ENCODE measurements at places on chromosomes 6 and 20.
A peak's percentile ranks its signal among the peaks of the same experiment; 100 is the strongest.

- DNase-seq = peak; percentile 89
Measured at GRCh38 chr20:50663095-50663821, 28.1 kb downstream of the RIPOR3 start.

DNA sequence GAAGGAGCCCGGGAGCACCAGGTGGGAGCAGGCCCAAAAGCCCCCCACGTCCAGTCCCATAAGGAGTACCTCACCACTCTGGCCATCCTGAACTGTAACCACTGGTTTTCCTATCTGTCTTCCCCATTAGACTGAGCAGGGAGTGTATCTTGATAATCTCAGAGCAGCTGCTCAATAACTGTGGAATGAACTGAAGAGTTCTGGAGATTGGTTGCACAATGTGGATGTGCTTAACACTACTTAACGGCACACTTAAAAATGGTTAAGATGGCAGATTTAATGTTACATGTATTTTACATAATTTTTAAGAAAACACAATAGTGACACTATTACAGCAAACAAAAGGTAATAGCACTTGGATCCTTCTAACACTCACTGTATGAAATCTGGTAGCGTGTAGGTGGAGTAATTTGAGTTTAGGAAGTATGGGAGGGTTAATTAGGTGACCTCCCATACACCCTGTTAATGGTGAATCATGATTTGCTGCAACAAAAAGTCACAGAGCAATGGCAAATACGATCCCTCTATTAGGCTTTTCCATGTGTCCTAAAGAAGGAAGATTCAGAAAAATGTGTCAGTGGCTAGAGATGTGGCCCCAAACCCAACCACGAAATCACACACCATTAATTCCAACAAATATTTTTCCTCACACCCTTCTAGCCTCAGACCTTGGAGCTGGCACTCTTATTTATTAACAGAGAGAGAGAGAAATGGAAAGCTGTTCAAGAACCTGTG, 18.4 kb downstream of the TRAM2 start:
- no peak for DNase-seq

DNA sequence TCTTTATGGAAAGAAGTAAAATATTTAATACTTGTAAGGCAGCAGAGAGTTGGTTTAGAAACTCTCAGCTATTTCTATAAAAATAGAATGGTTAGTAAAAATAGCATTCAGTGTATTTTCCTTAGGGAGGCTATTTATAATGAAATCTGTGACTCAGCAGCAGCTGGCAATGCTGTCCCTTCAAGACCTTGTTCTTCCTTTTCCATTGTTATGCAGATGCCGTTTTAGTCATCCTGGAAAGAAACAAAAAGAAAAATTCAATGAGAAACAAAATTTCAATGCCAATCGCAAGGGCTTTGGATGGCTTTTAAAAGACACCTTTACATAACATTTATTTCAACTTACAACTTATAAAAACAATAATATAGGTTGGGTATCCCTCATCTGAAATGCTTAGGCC, 17.5 kb downstream of the MPC1 start:
- DNase-seq = no peak

DNA sequence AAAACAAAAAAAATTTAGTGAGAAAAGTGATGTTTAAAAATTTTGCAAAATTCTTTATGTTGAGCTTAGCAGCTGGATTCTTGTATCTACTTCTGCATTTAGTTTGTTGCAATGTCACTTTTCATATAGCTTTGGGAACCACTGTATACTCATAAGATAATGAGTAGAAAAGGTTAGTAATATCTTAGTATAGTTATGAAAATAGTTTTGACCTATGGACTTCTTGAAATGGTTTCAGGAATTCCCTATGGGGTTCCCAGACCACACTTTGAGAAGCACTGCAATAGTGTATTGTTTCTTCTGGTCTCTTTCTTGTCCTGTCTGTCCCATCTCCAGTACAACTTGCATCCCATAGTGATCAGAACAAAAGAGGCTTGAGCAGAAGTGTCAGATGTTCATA, 29.4 kb downstream of the PPP1R16B start:
- no peak for DNase-seq

GRCh38 chr6:136446579-136447187, 103.5 kb downstream of the MAP7 start:
- no peak for DNase-seq

- DNase-seq = no peak
Measured at GRCh38 chr20:8438748-8439147, 306.7 kb downstream of the PLCB1 start.

DNA sequence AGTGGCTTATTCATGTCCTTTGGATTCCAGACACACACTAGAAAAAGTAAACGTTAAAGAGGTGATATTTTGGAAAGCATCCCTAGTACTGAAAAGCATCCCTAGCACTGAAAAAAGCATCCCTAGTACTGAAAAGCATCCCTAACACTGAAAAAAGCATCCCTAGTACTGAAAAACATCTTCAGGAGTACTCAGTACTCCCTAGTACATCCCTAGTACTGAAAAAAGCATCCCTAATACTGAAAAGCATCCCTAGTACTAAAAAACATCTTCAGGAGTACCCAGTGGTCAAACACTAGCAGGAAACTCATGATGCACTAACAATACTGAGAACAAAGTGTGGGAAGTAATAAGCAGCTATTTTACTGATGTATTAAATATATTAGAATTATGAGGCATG, 45.6 kb upstream of the SAMHD1 start:
- DNase-seq = no peak

- no peak for DNase-seq
Measured at GRCh38 chr6:127791779-127792528, 108.9 kb downstream of the THEMIS start.

DNA sequence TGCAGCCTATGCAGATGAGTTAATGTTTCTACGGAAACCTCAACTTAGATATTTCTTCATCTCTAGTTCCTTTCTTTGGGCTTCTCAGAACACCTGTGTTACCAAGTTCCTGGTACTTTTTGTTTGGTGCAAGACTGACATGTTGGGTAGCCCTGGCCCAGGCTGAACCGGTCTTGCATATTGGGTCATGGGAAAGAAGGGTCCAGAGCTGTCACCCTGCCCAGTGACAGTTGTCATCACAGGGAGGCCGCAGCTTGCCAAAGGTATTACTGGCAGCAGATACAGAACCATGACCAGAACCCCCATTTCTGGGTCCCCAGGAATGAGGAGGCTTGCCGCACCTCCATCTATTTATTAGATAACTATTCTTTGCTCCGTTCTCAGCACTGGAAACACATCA, 40.2 kb downstream of the PDYN start:
- DNase-seq = no peak

DNA sequence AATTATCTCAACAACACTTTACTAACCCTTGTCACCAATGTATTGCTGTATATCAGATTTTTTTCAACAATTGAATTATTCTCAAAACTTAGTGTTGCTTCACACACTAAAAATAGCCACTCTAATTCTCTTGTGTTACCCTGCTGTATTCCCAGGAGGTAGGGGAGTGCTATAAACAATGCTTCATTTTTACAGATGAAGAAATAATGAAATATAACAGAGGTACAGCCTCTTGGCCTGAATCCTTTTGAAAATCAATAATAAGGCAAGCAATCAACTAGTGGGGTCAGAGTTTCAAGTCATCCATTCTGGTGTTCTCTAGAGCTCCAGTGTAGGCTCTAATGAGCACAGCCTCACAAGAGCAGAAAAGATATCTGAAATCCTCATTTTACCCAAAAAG, 10.9 kb downstream of the HIVEP2 start:
- DNase-seq = no peak

DNA sequence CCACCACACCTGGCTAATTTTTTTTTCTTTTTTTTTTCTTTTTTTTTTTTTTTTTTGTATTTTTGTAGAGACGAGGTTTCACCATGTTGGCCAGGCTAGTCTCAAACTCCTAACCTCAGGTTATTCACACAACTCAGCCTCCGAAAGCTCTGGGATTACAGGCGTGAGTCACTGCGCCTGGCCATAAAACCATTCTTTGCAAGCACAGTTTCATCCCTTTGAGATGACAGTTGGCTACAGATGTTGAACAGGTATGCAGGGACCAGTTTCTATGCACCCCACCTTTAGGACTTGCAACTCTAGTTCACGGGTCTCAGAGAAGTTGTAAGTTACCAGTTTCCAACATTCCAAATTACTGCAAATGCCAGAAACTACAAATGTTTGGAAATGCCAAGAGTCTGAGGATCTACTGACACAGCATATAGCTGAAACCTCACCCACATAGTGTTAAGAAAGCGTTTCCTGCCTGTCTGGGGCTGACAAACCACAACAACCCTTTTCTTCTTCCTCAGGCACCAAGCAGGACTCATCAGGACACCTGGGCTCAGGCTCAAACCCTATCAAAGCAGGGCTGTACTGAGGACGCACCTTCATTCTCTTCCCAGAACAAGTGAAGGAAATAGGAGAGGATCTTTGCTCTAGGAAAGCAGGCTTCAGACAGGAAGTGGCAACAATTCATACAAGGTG, 22.9 kb downstream of the ARHGAP18 start:
- DNase-seq = no peak

DNA sequence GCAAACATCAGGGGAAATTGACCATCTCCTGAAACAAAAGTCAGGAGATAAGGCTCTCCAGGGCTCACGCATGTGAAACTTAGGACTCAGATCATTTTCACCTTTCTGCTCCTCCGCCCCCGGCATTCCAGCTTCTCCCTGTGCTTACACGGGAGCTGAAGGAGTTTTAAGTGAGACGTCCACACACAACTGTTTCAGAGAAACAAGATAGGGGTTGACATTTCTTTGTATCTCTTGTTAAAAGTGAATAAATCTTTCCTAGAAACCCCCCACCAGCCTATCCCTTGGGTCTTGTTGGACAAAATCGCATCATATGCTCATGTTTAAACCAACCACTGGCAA, 46.1 kb downstream of the FAM50B start:
- DNase-seq = no peak

DNA sequence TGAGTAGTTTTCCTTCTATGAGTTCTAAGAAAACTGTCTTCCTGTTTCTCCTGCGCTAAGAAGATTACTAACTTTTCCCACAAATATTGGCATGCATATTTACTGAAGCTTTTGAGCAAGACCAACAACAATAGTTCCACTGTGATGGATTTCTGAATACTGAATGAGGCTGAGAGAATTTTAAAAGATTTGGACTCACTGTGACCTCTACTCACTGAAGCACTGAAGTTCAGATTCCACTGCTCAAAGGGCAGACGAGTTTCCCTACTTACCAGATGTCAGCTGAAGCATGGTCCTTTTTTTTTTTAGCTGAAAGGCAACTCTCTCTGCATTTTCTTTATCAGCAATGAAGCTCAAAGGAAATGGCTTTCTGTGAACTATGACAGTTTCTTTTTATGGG, 718.5 kb downstream of the RFPL4B start:
- DNase-seq = no peak

- no peak for DNase-seq
Measured at GRCh38 chr6:10369896-10370295, 45.0 kb downstream of the TFAP2A start.

DNA sequence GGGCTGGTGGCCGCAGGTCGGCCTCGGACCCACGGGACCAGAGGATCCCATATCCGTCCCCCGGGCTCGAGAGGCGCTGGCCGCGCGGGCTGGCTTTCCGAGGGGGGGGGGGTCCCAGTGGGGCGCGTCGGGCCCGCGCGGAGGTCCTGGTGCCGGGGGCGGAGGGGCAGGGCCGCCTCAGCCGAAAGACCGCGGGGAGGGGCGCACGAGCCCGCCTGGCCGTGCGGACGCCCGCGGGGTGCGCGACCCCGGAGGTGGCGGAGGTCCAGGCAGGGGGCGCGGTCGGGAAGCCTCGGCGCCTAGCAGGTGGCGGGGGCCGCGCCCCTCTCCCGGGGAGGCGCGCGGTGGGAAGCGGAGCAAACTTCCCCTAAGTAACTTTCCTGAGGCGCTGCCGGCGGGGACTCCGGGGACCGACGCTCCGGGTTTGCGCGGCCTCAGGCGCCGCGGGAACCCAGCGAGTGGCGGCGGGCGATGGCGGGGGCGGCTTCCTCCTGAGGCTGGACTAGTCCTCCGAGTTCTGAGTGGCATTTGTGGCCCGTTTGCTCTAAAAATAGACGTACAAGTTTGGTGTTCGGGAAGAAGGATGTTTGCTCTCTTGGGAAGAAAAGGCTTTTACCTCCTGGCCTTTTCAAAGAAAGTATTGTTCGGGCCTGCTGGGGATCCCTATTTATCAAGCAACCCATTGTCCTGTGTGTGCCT, 26.5 kb upstream of the BTBD3 start:
- peak; percentile 45 for DNase-seq

GRCh38 chr6:83114164-83114563, 46.7 kb downstream of the DOP1A start:
- no peak for DNase-seq

GRCh38 chr6:1774226-1774915, 164.7 kb downstream of the FOXC1 start:
- no peak for DNase-seq

GRCh38 chr20:58870293-58871014, 17.9 kb downstream of the GNAS start:
- peak; percentile 73 for DNase-seq

DNA sequence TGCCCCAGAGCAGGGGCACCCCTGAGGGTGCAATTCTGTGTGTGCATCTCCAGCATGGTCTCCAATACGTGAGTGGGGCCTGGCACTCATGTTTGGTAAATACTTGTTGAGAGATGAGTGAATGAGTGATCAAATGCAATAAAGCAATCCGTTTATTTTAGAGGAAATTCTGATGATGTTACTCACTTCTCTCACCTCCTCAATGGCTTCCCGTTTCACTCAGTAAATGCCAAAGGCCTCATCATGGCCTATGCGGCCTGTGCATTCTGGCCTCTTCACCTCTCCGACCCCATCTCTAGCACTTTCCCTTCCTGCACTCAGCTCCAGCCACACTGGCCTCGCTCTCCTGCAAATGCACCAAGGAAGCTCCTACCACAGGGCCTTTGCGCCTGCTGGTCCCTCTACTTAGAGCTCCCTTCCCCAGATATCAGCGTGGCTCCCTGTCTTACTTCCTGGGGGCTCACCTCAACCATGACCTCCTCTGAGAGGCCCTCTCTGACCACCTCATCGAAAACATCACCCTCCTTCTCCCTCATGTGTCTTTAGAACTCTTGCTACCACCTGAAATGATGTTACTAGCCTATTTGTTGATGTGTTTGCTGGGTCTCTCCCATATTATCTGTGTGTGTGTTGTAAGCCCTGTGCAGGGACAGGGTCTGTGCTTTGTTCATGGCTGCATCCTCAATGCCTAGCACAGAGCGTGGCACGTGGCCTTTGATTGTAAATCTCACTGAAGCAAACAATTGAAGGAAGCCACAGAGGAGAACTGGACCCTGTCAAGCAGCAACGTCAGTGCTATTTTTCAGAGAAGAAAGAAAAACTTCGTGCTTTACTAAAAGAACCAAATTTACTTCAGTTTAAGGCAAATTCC, 42.6 kb downstream of the RAB44 start:
- no peak for DNase-seq

DNA sequence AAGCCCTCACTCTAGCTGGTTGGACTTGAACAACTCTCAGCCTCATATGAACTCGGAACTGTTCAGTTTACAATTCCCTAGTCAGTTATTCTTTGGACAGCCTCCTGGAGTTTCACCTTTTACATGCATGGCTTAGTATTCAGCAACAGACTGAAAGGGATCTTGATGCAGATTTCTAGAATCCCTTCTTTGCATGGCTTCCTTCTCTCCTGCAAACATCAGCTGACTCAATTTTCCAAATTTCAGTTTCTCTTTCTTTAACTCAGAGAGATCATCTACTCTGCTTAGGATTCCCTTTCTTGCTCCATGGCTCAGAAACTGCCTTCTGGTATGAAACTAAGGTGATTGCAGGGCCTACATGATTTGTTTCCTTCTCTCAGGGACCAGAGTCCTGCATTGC, 99.6 kb downstream of the CEP57L1 start:
- peak; percentile 47 for DNase-seq

GRCh38 chr6:34079899-34080298, 66.0 kb downstream of the GRM4 start:
- no peak for DNase-seq
